ENCODE measurements at places on chromosomes 2 and 18.
A peak's percentile ranks its signal among the peaks of the same experiment; 100 is the strongest.

DNA sequence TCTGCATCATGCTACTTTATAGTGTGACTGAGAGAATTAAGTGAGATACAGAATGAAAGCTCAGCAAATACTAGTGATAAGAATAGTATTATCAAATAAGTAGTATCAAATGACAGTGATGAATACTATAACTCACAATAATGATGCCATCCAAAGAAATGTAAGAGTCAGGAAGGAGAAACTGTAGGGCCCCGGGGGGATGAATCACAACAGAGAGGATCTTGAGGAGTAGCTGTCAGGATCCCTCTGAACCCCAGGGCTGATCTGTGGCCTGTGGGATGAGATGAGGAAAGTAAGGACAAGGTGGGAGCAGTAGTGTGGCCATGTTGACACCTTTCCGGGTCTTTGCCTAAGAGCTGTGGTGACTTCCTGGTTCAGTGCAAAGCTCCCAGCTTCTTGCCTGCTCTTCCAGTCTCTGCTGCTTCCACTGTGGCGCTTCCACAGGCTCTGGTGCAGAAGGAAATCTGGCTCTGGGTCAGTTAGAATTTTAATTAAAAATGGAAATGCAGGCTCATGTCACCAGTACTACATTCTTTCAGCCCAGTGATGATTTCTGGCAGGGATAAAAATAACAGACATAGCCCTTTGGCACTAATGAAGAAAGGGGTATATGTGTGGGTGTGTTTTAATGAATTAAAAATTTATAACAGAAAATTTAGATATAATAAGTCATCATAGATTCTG is 166.9 kb downstream of the MYO3B start:
- no peak for DNase-seq

DNA sequence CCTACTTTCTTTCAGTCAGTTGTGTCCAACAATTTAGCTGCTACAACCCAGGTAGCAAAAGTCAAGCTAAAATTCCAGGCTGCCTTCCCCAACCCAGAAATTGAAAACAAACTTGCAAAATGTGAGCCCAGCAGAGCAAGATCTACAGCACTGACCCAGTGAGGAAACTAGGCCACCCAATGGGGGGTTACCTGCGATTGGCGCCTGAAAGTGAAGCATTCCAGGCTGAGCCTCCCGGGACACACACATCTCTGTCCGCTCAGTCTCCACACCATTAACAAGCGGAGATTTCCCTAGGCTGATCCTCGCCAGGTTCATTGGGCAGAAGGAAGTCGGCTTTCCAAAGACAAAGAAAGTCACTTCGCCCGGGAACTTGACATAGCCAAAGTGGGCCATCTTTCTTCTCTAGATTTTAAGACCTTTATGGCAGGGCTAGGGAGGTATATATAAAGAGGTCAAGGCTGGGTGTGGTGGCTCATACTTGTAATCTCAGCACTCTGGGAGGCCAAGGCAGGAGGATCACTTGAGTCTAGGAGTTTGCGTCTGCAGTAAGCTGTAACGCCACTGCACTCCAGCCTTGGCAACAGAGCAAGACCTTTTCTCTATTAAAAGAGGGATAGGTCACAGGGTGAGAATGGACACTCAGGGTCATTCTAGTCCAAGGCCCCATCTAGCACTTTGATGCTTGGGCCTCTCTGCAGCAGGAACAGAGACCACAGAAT is 53.6 kb downstream of the TTC32 start:
- no peak for DNase-seq

GRCh38 chr2:206435742-206436141 is 7.6 kb upstream of the ADAM23 start:
- no peak for DNase-seq

- no peak for DNase-seq
Measured at GRCh38 chr2:189927823-189928222, 134.7 kb downstream of the MSTN start.

GRCh38 chr2:45578056-45578843 is 32.8 kb downstream of the SRBD1 start:
- no peak for DNase-seq

GRCh38 chr2:98804265-98804650 is 73.3 kb upstream of the MGAT4A start:
- DNase-seq = no peak

GRCh38 chr2:232623768-232624765 is 9.3 kb upstream of the EFHD1 start:
- no peak for DNase-seq

GRCh38 chr2:106867196-106867953 is 18.6 kb downstream of the ST6GAL2 start:
- no peak for DNase-seq

GRCh38 chr2:10357193-10358169 is 54.8 kb downstream of the HPCAL1 start:
- DNase-seq = no peak

GRCh38 chr2:204673877-204674276 is 128.6 kb downstream of the PARD3B start:
- no peak for DNase-seq

DNA sequence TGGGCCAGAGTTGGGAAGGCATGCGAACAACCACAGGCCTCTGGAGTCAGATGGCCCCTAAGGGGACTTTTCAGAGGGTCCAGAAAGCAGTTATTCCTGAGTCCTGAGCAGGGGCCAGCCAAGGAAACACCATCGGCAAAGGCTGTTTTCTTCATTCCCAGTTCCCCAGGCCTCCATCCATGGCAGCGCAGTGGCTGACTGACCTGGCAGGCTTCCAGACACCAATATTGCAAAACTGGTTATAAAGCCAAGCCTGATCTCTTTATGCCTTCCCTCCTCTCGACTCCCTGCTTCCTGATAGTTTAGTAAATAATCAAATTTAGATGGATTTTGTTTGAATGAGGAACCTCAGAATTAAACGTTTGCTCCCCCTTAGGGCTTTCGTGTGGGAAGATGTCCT is 133.4 kb upstream of the ITGA6 start:
- DNase-seq = no peak

- no peak for DNase-seq
Measured at GRCh38 chr2:102585847-102586404, 33.4 kb upstream of the SLC9A2 start.

GRCh38 chr2:135676031-135676430 is 65.6 kb upstream of the UBXN4 start:
- DNase-seq = no peak

DNA sequence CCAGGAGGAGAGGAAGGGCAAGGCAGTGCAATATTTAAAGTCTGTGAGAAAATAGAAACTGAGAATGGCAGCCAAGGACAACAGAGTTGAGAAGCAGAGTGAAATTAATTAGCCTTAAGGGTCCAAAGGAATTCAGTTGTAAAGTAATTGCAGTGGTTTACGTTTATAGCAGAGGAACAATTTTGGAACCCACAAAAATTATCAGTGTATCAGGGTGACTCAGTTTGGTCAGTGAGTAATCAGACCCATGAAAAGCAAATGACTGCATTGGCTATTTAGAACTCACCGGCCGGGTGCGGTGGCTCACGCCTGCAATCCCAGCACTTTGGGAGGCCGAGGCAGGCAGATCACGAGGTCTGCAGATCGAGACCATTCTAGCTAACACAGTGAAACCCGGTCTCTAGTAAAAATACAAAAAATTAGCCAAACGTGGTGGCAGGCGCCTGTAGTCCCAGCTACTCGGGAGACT is 245.8 kb upstream of the SLC39A10 start:
- no peak for DNase-seq

DNA sequence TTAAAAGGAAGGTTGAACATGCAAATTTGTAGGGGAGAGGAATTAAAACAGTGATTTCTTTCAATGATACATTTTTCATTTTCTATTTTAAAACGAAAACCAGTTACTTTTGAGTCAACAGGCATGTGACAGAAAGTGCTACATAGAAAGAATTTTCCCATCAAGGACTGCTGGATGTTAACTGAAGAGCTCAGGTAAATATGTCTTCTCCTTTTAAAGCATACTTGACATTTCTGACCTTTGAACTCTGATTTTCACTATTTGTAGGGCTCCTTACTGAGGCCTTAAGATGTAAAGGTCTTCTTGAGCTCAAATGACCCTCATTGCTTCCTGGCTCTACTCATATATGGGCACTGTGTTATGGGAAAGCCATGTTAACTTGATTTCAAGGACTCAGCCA is 32.4 kb downstream of the FIGN start:
- DNase-seq = no peak

DNA sequence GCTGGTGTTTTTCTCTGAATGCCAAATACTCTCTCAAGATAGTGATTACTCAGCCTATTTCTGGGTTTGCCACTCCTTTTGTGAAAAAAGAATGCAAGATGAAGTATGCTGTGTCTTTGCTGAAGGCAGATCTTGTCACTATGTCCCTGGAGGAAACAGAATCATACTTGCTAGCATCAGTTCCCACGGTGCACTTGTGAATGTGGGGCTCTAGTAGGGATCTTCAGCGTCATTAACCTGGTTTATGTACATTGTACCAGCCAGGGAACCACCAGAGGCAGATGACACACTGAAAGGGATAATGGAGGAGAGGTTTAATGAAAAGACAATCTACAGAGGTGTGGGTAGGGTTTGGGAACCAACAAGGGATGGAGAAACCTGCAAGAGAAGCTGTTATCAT is 131.0 kb upstream of the CXCR4 start:
- DNase-seq = no peak

- DNase-seq = no peak
Measured at GRCh38 chr18:24683925-24684324, 223.5 kb downstream of the HRH4 start.

DNA sequence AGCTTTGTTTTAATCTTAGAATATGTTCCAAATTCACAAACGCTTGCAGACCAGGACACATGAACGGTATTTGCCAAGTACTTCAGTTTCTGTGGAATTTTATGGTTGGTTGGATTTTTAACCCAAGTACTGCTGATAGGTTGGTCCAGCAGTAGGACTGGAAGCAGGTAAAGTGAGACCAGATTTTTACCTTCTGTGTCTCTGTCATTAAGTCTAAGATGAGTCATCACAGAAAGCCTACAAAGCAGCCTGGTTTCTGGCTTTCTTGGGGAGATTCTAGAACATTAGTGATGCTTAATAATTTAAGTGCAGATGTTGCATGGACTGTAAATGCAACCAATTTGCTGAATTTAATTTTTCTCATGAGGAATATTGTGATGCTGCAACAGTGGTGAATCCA is 100.5 kb downstream of the SCG2 start:
- DNase-seq = no peak

DNA sequence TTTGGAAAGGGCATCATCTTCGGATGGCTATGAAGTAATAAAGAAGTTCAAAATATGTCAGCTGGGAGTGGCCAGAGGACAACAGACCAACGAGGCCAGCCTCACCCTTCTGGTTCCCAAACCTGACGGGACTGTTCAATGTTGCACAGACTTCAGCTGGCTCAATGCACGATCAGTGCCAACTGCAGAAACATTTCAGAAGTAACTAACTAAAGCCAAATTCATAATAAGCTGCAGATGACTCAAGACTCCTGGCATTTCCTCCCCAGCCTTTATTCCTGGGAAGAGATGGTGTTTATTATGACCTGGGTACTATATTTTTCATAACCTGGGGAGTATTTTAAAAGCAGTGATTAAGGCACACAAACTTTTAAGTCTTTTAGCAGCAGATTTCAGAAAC is 3.8 kb upstream of the ATP6V1C2 start:
- DNase-seq = no peak

- no peak for DNase-seq
Measured at GRCh38 chr2:16687222-16687621, 21.6 kb upstream of the CYRIA start.

- no peak for DNase-seq
Measured at GRCh38 chr18:54187372-54187771, 37.1 kb downstream of the MBD2 start.

- DNase-seq = no peak
Measured at GRCh38 chr2:42872721-42873120, 80.3 kb upstream of the HAAO start.

GRCh38 chr18:68985172-68985820 is 187.4 kb downstream of the CCDC102B start:
- DNase-seq = no peak

- DNase-seq = no peak
Measured at GRCh38 chr2:225013425-225014365, 28.6 kb downstream of the DOCK10 start.

DNA sequence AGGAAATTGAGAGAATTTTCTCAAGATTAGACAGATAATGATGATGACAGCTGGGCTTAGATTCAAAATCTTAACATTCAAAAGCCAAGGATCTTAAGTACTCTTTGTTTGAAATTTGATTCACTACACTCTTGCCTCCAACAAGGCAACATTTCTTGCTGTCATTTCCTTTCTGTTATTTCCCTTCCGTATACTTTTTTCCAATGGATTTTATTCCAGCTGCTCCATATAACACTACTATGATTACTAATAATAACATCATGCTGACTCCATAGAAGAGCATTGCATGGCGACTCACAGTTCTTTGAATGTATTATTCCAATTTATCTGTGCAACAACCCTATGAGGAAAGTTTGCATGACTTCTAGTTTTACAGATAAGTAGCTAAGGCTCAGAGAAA is 33.9 kb upstream of the CCDC102B start:
- DNase-seq = no peak

DNA sequence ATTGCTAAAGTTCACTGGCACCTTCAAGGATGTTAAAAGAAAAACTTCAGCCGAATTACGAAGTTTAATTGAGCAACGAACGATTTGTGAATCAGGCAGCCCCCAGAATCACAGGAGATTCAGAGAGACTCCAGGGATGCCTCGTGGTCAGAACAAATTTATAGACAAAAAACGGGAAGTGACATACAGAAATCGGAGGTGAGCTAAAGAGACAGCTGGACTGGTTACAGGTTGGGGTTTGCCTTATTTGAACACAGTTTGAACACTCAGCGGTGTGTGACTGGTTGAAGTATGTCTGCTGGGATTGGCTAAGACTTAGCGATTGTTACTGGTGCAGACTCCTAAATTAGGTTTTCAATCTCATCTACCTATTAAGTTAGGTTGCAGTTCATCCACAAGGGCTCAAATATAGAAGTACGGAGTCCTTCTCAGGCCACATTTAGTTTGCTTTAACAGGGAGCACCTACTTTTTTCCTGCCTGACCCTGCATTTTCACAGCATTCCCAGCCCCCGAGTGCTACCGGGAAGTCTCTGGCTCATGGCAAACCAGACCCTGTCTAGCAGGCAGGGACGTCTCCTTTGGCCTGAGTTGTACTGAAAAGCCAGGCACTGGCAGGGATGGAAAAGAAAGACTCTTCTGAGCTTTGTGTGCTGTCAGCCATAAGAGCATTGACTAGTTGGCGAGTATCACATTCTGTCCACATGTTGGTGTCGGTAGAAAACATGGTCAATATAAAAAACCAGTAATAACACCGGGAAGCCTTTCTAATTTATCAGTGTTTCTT is 41.1 kb downstream of the CDCA7 start:
- DNase-seq = no peak

- DNase-seq = no peak
Measured at GRCh38 chr2:204124140-204124750, 187.7 kb downstream of the ICOS start.

- peak; percentile 82 for DNase-seq
Measured at GRCh38 chr18:48139431-48140347, 209.2 kb upstream of the SMAD2 start.

- DNase-seq = no peak
Measured at GRCh38 chr18:40387130-40387787, 1567.8 kb upstream of the PIK3C3 start.

Data from NCI-H1417 treated with DMSO at 0.1 percent for 48 hours (cell line).